Lower lobe of right lung (tissue), 2 donors: ENCODE measurements at places on chromosomes 1 and 21. TPM values are rescaled to one million over a fixed set of nuclear protein-coding genes. Genes with fewer than 3 reads are reported as not detected.
A peak's percentile ranks its signal among the peaks of the same experiment; 100 is the strongest.

- no peak for DNase-seq
These were observed 26.1 kb downstream of the KCNJ15 start for GRCh38 chr21:38282921-38283320.

DNA sequence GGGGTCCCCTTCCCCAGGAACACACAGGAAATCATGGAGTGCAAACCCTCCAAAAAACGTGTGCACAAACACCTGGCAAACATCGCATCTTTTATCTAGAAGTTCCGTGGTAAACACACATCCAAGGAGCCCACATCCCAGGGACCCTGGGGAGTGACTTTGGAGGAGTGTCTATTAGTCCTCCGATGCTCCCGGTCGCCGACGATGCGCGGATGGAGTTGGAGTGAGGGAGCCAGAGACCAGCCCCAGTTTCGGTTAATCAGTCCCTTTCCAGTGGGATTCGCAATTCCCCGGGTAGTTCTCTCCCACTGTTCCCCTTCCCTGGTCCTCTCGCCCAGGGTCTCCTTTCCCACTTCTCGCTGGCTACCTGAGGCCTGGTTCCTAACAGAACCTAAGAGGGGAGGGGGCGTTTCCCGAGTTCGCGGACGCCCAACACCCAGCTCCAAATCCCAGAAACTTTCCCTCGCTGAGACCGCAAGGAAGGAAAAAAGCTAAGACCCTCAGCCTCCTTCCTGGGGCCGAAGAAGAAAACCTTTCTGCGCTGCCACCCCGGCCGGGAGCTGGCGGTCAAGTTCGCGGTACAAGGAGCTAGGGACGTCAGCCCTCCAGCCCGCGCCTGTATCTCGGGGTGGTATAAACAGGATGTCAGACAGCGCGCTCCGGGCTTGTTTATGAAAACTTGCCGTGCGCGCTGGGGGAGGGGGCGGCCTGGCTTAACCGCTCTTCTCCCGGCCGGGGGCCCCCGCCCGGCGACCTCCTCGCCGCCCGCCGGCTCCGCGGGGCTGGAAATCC is 787 bp downstream of the JAK1 start:
- DNase-seq = peak; percentile 88

GRCh38 chr21:25735646-25736597 is 1.1 kb downstream of the GABPA start:
- DNase-seq = peak; percentile 92

Gene ERG
- 38.0 TPM for total RNA-seq

DNA sequence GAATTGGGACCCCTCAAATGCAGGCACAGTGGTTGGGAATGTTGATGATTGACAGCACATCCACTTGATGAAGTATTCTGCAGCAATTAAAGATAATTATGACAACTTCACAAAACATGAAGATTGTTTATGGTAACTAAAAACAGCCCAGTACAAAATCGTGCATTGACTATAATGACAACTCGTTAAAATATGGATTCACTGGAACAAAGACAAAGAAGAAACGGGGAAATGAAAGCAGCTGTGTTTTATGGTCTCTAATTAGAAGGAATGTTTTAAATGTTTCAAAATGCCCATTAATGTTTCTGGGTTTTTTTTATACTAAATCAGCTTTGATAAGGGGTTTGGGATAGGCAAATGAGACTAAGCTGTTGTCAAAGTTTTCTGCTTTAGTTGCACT is 36.1 kb downstream of the NIPAL3 start:
- DNase-seq = no peak

- no peak for DNase-seq
These were observed 238.0 kb upstream of the TMEM51 start for GRCh38 chr1:14915356-14916054.

- no peak for DNase-seq
These were observed 92.1 kb upstream of the SMYD2 start for GRCh38 chr1:214188835-214189234.

- DNase-seq = no peak
These were observed 7.2 kb downstream of the HLCS start for GRCh38 chr21:36959020-36959835.

Gene ESPN
- 8.3 TPM for total RNA-seq

Gene TNFRSF8
- 2.7 TPM for total RNA-seq

DNA sequence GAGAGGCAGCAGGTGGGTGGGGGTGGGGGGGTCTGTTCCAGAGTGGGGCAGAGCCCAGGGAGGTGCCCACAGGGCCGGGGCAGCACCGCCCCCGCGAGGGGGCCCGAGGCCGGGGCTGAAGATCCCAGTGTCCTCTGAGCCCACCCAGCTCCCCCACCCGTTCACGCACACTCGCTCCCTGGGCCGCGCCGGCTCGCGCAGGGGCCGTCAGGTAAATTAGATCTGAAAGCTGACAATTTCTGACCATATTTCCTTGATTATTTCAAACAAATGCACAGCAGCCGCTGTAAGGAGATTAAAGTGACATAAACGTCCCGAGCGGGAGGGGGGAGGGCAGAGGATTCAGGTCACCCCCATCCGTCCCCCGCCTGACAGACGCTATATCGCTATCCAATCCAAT is 118.0 kb downstream of the CASZ1 start:
- DNase-seq = no peak

Gene SYT14
- total RNA-seq = not detected

- DNase-seq = no peak
These were observed 223.7 kb upstream of the CSF3R start for GRCh38 chr1:36706416-36706815.

GRCh38 chr21:33698087-33698860 is 56.0 kb downstream of the ITSN1 start:
- no peak for DNase-seq

DNA sequence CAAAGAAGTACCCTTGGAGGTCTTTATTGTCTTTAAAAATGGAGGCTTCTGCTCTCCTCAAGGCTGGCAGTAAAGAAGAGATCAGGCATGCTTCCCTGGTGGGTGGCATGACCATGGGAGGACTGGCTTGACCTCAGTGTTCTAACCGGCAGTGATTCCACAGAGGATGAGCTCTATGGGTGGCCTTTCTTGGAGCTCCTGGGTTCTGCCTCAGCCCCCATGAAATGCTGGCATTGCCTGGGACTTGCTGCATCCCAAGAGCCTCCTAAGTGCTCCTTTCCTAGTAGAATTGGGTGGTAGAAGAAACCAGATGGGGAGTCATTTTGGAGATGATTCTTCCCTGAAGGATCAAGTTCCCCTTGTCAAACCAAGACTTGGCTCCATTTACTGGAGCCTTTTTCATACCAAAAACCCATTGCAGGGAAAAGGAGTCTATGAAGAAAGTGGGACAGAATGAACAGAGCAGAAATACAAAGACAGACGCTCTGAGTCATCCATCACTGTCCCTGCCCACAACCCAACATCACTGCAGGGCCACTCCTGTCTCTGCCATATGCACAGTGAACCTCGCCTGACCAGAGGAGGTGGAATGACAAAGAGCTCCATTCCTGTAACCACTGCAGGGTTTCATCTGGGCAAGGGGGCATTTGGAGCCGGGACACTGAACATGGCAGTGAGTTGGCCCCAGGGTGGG is 42.4 kb downstream of the RIMS3 start:
- no peak for DNase-seq

GRCh38 chr1:32969566-32969965 is 5.0 kb upstream of the RNF19B start:
- DNase-seq = no peak

DNA sequence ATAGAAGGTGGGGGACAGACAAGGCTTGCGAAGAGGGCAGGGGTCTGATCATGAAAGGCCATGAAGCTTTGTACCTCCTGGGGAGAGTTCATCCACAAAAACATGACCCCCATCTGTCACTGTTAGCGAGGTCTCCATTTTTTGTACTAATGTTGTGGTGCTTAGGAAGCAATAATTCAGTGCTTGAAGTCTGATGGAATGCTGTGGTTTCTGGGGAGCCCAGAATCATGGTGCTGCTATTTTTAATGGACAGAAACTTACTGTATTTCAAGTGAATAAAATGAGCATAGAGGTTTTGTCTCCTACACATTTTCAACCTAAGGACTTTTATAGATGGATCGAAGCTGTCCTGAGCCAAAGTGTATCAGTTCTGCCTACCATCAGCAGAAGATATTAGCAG is 28.2 kb upstream of the RGL1 start:
- DNase-seq = no peak

GRCh38 chr1:181087400-181087901 is 1.0 kb upstream of the IER5 start:
- no peak for DNase-seq

Gene CHAF1B
- total RNA-seq = 1.8 TPM

DNA sequence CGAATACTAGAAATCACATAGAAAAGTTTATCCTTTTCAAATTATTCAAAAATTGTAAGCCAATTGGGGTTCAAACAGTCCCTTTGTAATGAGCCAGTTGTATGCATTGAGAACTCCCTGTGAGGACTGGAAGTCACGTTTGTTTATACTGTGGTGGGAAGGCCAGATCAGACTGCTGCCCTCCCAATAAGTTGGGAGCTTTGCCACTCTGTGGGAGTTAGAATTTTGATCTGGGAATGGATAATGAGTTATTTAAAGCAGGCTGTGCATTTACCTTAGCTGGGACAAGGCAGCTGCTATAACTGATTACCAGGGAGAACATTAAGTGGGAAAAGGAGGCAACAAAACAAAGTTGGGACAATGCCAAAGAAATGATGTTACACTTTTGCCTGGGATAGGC is 178.8 kb downstream of the SDCCAG8 start:
- DNase-seq = no peak

DNA sequence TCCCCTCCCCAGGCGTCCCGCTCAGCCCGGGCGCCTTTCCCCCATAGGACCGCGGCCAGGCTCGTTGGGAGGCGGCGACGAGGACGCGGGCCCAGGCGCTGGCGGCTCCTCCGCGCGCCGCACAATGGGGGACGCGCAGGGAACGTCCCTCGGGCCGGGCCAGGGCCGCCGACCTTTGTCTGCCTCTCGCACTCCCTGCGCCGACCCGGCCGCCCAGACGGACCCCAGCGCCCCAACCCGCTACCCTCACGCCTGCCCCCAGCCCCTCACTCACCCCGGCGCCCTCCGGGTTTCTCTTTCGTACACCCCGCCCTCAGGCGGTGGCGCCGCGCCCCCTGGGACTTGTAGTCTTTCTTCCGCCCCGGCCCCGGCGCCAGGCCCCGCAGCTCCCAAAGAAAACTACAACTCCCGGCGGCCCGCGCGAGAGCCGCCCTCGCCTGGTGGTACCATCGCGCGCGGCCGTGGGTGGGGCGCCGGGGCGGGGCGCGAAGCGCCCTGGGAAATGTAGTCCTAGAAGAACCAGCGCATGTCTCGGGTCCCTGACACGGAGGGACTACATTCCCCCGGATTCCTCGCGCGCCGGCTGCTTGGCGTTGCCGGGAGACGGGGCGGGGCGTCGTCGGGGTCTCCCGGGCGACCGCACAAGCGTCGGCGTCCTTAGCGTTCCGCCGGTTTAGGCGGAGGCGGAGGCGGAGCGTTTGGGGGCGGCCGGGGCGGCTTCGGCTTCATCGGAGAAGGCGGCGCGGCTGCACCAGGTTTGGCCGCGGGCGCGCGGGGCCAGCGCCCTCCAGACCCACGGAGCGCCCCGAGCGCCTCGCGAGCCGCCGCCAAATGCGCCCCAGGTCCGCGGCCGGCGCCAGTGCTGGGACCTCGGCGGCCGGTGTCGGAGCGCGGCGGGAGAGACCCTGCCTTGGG is at the start of gene C1orf159:
TSS of gene C1orf159 (minus strand) at position 304 of the 915 bp plus-strand sequence. CDS start 24,546 bp downstream, outside the sequence.
- peak; percentile 99 for DNase-seq

DNA sequence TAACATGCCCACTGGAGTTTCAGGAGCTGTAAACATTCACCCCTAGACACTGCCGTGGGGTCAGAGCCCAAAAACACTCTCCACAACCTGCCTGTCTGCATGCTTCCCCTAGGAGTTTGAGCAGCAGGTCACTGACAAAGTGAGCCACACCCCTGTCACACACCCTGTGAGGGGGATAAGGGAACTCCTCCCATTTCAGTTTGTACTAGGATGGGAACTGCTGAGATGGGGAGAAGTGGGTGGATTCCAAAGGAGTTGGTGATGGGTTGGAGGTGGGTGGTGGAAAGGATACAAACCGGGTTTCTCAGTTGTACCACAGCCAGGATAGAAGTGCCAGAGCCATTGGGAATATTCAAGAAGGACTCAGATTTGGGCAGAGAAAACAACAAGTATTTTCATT is 140.2 kb downstream of the MIS18A start:
- no peak for DNase-seq

DNA sequence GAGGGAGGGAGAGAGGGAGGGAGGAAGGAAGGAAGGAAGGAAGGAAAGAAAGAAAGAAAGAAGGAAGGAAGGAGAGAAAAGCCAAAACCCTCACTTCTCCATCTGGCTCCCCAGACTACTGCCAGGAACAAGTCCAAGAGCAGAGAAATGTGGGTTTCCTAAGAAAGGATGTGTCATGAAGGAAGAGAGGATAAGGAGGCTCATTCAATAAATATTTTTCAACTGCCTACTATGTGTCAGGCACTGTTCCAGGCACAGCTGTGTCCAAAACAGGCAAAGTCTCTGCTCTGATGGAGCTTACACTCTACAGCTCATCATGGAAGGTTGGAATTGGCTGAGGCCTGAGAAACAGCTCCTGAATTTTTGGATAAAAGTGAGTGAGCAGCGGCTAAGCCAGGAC is 42.6 kb upstream of the ATP2B4 start:
- no peak for DNase-seq

Gene CSF3R
- total RNA-seq = 214 TPM

Gene RPL22
- 317 TPM for total RNA-seq

DNA sequence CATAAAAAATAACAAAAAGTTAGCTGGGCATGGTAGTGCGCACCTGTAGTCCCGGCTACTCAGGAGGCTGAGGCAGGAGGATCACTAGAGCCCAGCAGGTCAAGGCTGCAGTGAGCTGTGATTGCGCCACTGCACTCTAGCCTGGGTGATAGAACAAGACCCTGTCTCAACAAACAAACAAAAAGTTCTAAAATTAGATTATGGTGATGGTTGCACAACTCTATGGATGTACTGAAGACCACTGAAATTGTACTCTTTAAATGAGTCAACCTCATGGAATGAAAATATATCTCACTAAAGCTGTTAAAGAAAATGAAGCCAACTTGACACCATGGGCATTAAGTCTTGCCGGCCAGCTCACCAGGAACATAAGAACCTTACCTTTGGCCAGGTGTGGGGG is 9.1 kb downstream of the MRAP start:
- DNase-seq = no peak

Gene DMAP1
- 32.2 TPM for total RNA-seq

DNA sequence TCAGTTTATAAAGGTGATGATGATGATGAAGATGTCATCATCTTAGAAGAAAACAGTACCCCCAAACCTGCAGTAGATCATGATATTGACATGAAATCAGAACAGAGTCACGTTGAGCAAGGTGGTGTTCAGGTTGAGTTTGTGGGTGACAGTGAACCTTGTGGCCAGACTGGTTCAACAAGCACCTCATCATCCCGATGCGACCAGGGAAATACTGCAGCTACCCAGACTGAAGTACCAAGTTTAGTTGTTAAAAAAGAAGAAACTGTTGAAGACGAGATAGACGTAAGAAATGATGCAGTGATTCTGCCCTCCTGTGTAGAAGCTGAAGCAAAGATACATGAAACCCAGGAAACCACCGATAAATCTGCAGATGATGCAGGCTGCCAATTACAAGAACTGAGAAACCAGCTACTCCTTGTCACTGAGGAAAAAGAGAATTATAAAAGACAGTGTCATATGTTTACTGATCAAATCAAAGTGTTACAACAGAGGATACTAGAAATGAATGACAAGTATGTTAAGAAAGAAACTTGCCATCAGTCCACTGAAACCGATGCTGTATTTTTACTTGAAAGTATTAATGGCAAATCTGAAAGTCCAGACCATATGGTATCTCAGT is 16.0 kb upstream of the CHAF1B start:
- DNase-seq = no peak
